ENCODE measurements at places on chromosomes 4 and X. TPM values are rescaled to one million over a fixed set of nuclear protein-coding genes. Genes with fewer than 3 reads are reported as not detected.
A peak's percentile ranks its signal among the peaks of the same experiment; 100 is the strongest.

The CSAG3 gene
- total RNA-seq = not detected

DNA sequence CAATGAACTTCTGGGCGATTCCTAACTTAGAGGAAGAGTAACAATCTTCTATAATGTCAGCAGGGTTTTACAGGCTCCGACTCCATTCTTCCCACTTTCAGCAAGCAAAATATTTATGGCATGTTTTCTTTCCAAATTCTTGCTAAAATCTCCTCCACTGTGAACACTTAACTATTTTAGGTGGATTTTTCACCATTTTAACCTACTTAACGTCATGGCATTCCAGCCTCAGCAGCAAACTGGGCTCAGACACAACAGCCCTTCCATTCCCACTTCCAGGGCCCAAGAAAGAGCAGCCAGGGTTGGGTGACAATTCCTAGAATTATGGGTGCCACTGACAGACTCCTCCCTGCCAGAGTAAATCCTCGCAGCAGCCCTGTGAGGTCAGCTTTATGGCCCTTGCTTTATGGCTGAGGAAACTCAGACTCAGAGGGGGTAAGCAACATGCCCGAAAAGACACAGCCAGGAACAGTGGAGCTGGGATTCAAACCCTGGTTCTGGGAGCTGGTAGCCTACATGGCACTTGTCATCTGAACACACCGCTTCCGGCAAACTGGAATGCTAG is 112.8 kb upstream of the MAP3K15 start:
- DNase-seq = no peak
- H3K4me3 ChIP-seq = no peak overlapping the region

The USP17L27 gene
- total RNA-seq = not detected

The FAM53A gene
- total RNA-seq = 0.77 TPM

DNA sequence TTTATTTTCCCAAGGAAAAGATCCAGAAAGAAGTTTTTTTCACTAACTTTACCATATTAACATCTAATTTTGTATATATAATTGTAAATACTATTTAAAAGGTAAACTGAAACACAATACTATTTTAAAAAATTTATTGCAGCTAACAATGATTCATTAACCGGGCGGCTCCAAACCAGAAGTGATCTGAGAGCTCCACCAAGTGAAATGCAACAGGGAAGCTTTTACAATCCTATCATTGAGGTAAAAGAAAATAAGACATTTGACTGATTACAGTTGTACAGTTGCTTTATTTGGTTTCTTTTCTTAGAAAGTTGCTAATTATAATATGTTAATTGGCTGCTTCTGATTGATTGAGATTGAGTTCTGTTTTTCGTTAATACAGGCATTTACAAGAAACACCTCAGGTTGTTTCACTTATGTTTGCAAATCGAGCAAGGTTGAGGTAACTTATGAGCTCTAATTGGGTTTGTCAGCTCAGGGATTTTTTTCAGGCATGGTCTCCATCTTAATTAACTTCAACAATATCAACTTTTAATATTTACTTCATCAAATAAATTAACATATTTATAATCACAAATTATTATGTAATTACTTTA is 220.2 kb upstream of the UGT8 start:
- H3K4me1 ChIP-seq = peaks cover 5% of the 10 kb centered on the region
- DNase-seq = peak; percentile 74
- H3K36me3 ChIP-seq = no peaks in the 10 kb centered on the region
- no peaks in the 10 kb centered on the region for H3K27me3 ChIP-seq

DNA sequence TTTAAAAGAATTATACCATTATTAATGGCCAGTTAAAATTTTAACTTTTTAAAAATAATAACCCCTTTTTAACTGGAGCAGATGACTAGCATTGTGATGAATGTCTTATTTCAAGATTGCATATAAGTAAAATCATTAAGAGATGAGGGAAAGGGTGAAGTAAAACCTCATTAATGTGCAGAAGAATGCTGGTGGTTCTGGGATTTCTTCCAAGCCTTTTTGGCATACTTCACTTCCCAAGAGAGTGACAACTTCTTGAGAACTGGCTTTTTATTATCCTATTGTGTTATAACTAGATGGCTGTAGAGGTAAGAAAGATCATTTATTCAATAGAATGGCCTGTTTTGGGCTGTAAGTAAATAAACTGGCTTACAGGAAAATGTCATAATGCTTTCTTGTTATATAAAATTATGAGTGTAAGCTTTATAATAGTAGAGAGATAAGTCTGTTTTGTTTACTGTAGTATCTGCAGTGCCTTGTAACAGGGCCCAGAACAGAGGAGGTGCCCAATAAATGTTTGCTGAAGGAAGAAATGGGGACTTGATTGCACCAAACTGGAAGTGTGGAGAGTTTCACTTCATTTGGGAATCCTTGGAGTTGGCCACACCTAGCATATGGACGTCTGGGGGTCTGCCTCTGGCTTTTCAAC is 242.9 kb upstream of the PITX2 start:
- H3K4me1 ChIP-seq = peaks cover 9% of the 10 kb centered on the region
- H3K4me3 ChIP-seq = no peak overlapping the region
- H3K27ac ChIP-seq = no peak overlapping the region
- peak; percentile 82 for DNase-seq

- no peak overlapping the region for H3K27ac ChIP-seq
- DNase-seq = no peak
- H3K4me1 ChIP-seq = no peaks in the 10 kb centered on the region
- no peaks in the 10 kb centered on the region for H3K36me3 ChIP-seq
These were observed 42.2 kb upstream of the SORCS2 start for GRCh38 chr4:7150036-7150635.

GRCh38 chr4:156109943-156110900 is 156.6 kb upstream of the CTSO start:
- no peak overlapping the region for H3K27ac ChIP-seq
- no peaks in the 10 kb centered on the region for H3K36me3 ChIP-seq
- H3K4me1 ChIP-seq = peaks cover 2% of the 10 kb centered on the region
- no peak for DNase-seq

DNA sequence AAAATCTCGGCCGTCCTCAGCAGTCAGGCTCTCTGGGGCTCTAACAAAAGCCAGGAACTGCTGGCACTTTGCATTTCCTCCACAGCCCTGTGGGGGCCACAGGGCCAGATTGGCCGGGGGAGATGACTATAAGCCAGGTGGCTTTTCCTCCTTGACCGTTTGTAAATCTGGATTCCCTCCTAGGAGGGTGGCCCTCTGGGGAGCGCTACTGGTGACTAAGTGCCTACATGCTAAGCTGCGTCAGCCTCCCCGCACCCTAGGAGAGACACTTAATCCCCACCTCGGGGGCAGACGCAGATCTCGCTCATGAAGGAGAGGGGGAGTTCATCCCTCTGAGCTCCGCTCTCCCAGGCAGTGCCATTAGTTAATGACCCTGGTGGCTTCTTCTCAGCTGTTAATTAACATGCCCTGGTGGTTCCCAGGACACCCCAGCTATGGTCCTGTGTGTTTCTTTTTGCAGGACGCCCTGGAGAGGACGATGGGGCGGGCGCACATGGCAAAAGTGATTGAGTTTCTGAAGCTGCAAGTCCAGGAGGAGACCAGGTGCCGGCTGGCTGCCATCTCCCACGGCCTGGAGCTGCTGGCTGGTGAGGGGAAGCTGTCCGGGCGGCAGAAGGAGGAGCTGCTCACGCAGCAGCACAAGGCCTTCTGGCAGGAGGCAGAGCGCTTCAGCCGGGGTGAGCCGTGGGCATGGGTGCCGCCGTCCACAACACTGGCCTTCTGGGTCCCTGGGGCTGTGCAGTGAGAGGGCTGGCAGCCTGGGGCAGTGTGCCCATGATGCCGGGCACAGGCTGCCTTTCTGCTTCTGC is 41.6 kb downstream of the EVC start:
- no peaks in the 10 kb centered on the region for H3K27me3 ChIP-seq
- peaks cover 29% of the 10 kb centered on the region for H3K36me3 ChIP-seq
- peak overlapping the region; percentile 5 for H3K27ac ChIP-seq
- H3K4me1 ChIP-seq = peaks cover 10% of the 10 kb centered on the region
- H3K4me3 ChIP-seq = no peak overlapping the region

- peaks cover 10% of the 10 kb centered on the region for H3K4me1 ChIP-seq
- no peak overlapping the region for H3K4me3 ChIP-seq
- H3K36me3 ChIP-seq = no peaks in the 10 kb centered on the region
- H3K27me3 ChIP-seq = no peaks in the 10 kb centered on the region
- H3K27ac ChIP-seq = no peak overlapping the region
- no peak for DNase-seq
These were observed 14.5 kb downstream of the CLCN4 start for GRCh38 chrX:10171249-10171648.

DNA sequence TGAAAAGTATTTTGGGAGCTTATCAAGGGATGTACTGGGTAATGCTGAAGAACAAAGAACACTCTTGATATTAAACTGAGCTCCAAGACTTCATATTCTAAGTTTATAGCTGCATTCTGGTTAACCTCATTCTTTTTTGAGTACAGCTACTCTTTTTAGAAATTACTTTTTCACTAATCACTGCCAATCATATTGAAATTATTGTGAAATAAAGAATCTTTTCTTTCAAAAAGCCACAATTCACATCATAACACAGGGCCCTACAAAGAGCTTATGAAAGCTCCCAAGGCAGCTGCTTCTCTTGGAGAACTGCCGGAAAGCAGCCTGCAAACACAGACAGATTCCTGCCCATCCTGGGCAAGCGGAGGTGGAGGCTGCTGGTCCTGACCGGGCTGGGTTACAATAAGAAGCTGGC is 121.4 kb downstream of the RNF150 start:
- H3K27me3 ChIP-seq = no peaks in the 10 kb centered on the region
- H3K4me3 ChIP-seq = no peak overlapping the region
- DNase-seq = no peak
- no peak overlapping the region for H3K27ac ChIP-seq
- H3K4me1 ChIP-seq = no peaks in the 10 kb centered on the region

DNA sequence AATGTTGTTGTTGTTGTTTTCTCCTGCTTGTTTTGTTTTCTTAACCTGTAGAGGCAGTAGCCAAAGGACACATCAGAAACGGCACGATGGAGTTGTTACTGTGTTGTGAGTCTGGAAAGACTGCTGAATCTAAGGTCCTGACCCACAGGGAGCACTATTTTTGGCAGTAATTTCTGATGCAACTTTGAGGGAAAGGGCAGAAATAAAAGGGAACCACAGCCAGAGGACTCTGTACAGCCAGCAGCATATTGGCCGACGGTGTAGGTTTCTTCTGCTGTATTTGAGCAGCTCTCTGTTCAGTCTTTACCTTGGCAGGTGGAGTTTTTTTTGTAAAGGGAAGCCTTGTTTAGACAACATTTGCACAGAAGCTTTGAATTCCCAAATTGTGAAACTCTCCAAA is 203.0 kb upstream of the GPR101 start:
- no peak for DNase-seq
- H3K4me1 ChIP-seq = no peaks in the 10 kb centered on the region
- H3K4me3 ChIP-seq = no peak overlapping the region
- H3K36me3 ChIP-seq = no peaks in the 10 kb centered on the region
- no peaks in the 10 kb centered on the region for H3K27me3 ChIP-seq
- H3K27ac ChIP-seq = no peak overlapping the region

DNA sequence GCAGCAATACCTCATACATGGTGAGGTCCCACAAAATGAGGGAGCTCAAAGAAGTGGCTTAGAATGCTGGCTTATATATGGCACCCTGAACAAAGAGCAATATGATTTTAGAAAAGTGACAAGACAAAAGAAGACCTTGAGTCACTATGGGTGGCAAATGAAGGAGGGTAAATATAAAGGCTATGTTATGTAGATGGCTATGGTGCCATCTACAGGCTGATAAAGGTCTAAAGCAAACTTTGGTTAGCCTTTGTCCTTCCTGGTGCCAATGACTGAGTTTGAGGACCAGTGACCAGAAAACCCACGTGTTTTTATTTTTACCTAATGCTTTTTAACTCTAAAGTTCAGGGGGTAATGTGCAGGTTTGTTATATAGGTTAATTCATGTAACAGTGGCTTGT is 151.8 kb downstream of the CCNG2 start:
- H3K4me3 ChIP-seq = no peak overlapping the region
- no peaks in the 10 kb centered on the region for H3K27me3 ChIP-seq
- no peak overlapping the region for H3K27ac ChIP-seq
- DNase-seq = peak; percentile 16

DNA sequence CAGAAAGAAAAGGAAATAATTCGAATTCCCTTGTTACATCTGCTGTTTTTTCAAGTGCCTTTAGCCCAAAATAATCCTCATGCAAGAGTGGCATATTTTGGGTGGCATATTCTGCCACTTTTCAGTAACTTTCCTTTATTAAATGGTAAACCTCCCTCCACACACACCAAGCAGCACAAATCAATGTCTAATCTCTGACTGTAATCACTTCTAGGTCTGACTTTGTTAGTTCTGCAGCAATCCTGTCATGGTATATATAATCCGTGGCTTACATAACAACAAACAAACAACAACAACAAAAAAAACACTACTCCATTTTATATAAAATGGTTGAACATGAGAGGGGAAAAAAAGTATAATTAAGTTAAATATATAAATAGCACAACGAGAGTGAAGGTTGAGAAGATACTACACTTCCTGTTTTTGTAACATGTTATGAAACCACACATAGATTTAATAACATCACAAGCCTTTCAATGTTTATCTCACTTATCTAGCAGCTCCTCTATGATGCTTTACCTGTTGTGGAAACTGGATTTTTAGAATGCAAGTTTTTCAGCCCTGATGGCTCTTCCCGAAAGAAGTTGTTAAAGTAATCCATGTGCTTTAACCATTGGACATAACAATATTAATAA is 715.4 kb downstream of the GRXCR1 start:
- no peaks in the 10 kb centered on the region for H3K27me3 ChIP-seq
- H3K27ac ChIP-seq = no peak overlapping the region

The RTL3 gene
- not detected for total RNA-seq

GRCh38 chrX:44042751-44043150 is 69.6 kb upstream of the NDP start:
- no peaks in the 10 kb centered on the region for H3K27me3 ChIP-seq
- peak; percentile 31 for DNase-seq
- H3K4me3 ChIP-seq = no peak overlapping the region
- H3K27ac ChIP-seq = no peak overlapping the region

DNA sequence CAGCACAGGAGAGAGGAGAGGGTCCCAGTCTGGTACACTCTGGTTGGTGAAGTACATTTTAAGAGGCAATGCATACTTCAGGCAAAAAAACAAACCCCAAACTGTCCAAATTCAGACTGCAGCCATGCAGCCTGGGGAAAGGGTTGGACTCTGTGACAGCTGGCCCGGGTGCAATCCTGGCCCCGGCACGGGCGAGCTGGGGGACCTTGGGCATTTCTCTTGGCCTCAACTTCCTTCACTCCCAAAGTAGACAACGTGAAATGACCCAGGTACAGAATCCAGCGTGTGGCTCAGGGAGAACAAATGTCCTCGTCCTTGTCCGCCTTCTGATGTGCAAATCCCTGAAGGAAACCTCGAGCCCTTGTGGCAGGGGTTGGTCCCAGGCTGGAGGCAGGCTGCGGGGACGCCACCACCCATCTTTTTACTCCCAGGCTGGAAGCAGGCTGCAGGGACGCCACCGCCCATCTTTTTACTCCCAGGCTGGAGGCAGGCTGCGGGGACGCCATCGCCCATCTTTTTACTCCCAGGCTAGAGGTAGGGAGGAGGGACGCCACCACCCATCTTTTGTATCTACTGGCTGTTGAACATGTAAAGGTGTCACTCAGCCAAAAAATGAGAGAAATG is 62.3 kb downstream of the ACOX3 start:
- no peak for DNase-seq
- no peaks in the 10 kb centered on the region for H3K36me3 ChIP-seq
- H3K27ac ChIP-seq = no peak overlapping the region
- H3K27me3 ChIP-seq = no peaks in the 10 kb centered on the region
- H3K4me3 ChIP-seq = no peak overlapping the region

GRCh38 chrX:106718709-106719108 is 7.8 kb upstream of the RNF128 start:
- H3K27me3 ChIP-seq = no peaks in the 10 kb centered on the region
- no peaks in the 10 kb centered on the region for H3K36me3 ChIP-seq
- no peak for DNase-seq
- H3K4me3 ChIP-seq = no peak overlapping the region
- H3K27ac ChIP-seq = no peak overlapping the region
- H3K4me1 ChIP-seq = no peaks in the 10 kb centered on the region
